ENCODE measurements at places on chromosomes 13 and 19.

- DNase-seq: no peak
Measured at GRCh38 chr13:53807251-53807834, 778.7 kb downstream of the OLFM4 start.

DNA sequence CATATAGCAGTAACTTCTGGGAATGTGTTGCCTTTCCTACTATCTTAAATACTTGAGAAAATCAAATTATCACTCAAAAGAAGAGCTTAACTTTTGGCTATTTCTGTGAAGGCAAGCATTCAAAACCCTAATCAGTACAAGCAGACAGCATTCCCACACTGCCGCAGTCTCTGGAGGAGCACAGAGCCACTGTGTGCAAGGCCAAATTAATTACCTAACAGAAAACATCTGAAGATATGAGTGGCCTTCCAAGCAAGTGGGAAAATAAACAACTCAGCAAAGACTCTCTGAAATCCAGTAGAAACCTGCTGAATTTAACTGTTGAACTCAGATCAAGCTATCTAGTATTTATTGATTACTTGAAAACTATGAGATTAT is 68.2 kb downstream of the COL4A1 start:
- no peak for DNase-seq

DNA sequence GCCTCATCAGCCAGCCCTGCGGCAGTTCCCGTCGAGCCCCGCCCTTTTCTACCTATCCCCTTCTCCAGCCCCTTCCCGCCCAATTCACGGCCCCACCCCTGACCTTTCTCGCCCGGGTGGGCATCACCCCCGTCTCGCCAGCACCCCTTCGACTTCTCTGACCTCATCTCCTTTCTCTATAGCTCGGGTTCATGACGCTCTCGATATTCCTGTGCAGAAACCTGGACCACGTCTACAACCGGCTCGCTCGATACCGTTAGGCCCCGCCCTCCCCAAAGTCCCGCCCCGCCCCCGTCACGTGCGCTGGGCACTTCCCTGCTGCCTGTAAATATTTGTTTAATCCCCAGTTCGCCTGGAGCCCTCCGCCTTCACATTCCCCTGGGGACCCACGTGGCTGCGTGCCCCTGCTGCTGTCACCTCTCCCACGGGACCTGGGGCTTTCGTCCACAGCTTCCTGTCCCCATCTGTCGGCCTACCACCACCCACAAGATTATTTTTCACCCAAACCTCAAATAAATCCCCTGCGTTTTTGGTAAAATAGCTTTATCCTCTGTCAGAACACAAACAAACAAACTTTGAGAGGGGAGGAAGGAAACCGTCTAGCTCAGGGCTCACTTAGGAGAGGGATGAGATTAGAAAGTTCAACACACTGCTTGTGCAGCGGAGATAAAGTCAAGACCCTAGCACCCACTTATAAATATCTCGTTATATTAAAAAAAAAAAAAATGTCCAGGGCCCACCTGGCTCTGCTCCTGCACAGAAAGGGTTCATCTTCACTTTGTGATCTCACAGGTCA is 5.1 kb downstream of the CD37 start:
- DNase-seq: no peak

GRCh38 chr19:13024951-13025697 is 29.8 kb downstream of the NFIX start:
- DNase-seq: no peak

- DNase-seq: no peak
Measured at GRCh38 chr13:113061271-113061625, 44.3 kb upstream of the F7 start.

DNA sequence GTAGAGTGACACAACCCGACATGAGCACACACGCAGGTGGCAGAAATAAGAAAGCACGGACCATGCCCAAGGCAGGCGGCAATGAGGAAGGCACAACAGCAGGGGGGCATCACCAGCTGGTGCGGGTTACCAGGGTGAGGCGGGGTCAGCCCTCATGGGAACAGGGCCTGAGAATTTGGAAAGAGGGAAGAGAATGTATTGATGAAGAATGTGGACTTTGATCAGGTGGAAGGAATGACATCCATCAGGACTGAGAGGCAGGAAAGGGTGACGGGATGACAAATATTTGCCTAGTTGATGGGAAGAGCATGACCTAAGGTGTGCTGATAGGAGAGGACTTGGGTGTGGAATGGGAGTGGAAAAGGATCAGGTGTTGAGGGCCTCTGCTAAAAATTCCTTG is 177.5 kb downstream of the ABCC4 start:
- no peak for DNase-seq

DNA sequence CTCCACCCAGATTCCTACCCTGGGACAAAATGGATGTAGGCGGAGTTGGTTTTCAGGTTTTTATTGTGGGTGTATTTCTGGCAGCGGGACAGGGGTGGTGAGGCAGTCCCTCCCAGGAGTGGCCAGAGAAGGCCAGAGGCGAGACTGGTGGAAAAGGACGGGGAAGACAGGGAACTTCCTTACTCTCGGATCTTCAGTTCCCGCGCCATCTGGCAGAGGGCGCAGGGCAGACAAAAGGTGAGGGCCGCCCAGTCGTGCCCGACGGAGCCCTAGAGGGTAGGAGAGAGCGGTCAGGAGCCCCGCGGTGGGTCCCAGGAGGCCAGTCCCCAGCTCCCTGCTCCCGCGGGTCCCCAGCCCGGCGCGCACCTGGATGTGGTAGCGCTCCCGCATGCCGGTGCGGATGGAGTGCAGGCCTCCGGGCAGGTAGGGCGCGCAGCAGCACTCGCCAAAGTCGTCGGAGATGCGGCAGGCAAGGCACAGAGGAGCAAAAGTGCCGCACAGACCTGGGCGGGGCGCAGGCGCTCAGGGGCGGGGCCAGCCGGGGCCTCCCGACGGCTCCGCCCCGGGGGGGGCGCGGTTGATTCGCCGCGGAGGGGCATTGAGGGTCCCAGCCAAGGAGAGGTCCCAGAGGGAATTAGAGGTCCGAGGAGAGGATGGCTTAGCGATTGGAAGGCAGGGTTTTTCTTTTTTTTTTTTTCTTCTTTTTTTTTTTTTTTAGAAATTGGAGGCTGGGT is 3.0 kb downstream of the CNFN start:
- DNase-seq: peak; percentile 64

DNA sequence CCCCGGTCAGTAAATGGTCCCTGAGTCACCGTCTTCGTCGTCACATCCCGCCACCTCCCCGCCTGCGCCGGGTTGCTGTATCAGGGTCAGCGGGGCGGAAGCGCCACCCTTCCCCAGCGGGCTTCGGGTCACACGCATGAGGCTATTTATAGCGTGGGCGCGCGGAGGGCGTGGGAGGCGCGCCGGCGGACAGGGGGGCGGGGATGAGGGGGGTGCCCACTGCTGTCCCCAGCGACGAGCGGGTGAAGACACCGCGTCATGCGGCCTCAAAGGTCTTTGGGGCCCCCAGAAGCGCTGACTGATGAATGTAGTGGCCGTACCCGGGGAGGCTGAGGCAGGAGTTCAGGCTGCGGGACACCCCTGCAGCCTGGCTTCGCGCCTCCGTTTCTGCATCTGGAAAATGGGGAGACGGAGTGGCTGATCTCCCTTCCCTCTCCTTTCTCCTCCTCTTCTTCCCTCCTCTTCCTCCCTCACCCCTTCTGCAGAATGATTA is 7.9 kb downstream of the UNC13A start:
- peak; percentile 55 for DNase-seq

DNA sequence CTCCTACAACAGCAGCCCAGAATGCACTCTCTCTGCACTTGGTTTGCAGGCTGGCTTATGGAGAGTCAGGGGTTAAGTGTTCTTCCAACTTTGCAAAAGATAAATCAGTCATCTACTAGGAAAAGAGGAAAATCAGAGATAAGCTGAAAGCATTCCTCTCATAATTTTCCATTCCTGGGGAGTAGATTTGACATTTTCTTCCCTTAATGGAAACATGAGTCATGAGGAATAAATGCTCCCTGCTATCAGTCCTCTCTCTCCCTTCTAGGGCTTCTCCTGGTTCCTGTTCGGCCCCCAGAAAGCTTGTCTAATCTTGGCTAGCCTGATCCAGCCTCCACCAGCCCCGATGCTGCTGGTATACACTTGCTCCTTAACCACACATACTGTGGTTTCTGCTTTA is 28.4 kb upstream of the ENOX1 start:
- no peak for DNase-seq

- DNase-seq: no peak
Measured at GRCh38 chr19:10338940-10339339, 484 bp downstream of the ICAM3 start.

- peak; percentile 50 for DNase-seq
Measured at GRCh38 chr19:917323-918151, at the start of gene KISS1R. Gene KISS1R, plus strand, starts transcription at chr19:917333. Its CDS starts 170 bp downstream, at chr19:917503.

DNA sequence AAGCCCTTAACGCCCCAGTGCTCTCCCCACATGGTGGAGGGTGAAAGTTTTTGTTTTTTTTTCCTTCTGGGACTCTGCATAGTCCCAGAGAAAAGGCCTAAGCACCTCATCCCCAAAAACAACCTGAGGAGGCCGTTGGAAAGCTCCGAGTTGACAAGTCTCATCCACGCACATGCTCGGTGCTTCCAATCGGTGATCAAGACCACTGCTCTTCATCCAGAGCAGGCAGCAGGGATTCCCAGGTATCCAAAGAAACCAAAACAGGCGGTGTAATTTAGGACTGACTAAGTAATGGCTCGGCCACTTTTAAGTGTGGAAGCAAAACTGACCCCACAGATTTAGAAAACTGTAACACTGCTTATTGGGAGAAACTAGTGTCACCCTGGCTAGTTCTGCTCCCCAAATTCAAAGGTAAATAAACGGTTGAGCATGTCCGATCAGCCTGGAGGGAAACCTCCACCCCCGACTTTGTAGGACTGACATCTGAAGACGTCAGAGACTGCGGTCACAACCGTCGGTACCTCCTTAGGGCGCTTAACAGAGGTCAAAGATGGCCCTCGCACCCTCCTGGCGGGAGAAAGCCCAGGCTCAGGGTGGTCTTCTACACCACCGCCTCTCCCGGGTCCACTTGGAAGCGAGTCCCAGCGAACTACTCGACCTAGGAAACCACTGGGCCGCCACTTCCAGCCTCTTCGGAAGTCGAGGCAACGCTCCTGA is 997 bp upstream of the ZNF446 start:
- no peak for DNase-seq

- no peak for DNase-seq
Measured at GRCh38 chr13:33355201-33355895, 69.8 kb upstream of the STARD13 start.

GRCh38 chr19:10724573-10725071 is 6.7 kb downstream of the DNM2 start:
- no peak for DNase-seq

DNA sequence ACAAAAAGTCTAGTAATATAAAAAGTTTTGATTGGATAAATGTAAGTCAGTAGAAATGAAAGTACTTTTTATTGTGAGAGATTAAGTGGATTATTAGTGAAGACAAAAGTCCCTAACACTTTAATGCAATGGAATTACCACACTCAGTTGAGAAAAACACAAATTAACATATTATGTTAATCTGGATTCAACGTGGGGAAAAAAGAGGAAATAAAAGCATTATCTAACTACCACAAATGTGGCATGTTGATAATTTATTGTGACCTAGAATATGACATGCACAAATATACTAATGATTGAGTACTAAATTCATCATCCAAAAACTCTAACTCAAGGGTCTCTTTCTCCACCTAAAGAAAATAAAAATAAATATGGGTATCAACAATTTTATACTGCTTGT is 41.5 kb downstream of the FOXO1 start:
- no peak for DNase-seq

GRCh38 chr13:36456577-36456976 is 24.3 kb downstream of the CCNA1 start:
- no peak for DNase-seq
